Stimulated activated CD4-positive, alpha-beta T cell treated with anti-CD3 and anti-CD28 coated beads, Interleukin-12 subunit alpha, Interleukin-12 subunit beta, amount 100 ng/mL, for 4 hours (primary cell): ENCODE measurements at places on chromosomes 3 and 15.

- DNase-seq = peak; percentile 16
These were observed 12.7 kb downstream of the PLXND1 start for GRCh38 chr3:129593595-129594339.

DNA sequence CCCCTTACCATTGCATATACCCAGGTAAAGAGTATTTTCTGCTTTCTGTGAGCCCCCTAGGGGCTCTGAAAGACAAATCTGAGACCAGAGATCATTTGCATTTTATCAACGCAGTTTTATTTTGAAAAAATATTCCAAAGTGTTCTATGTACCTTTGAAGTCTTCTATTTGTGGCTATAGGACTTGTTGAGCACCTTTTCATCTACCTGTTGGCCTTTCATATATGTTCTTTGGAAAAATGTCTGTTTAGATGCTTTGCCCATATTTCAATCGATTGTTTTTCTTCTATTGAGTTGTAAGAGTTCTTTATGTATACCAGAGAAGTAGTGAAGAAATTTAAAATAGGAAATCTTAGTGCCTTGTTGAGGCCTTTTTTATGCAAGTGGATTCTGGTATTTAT, 94.0 kb downstream of the LRRC28 start:
- DNase-seq = no peak

DNA sequence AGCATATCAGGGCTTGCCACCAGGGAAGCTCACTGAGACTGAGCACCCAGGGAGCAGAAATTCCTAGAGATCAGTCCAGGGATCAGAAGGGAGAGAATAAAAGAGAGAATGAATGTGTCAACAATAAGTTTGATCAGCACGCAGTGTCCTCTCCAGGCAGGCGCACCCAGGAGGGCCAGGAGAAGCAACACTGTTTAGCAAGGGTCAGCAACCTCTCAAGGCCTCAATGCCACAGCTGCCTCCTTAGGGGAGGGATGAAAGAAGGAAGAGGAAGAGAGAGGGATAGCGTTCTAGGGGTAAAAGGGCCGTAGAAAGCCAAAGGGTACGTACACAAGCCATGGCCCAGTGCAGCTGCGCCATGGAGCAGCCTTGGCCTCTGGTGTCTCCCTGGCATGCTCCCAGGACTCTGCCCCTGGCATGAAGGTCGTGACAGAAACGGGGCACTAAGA, 399.8 kb downstream of the SHQ1 start:
- DNase-seq = no peak

- DNase-seq = no peak
These were observed 7.5 kb downstream of the PLIN1 start for GRCh38 chr15:89671687-89672086.

GRCh38 chr3:72665701-72666446, 182.4 kb downstream of the SHQ1 start:
- peak; percentile 53 for DNase-seq

GRCh38 chr3:128706086-128706615, 19.8 kb upstream of the RAB7A start:
- no peak for DNase-seq

DNA sequence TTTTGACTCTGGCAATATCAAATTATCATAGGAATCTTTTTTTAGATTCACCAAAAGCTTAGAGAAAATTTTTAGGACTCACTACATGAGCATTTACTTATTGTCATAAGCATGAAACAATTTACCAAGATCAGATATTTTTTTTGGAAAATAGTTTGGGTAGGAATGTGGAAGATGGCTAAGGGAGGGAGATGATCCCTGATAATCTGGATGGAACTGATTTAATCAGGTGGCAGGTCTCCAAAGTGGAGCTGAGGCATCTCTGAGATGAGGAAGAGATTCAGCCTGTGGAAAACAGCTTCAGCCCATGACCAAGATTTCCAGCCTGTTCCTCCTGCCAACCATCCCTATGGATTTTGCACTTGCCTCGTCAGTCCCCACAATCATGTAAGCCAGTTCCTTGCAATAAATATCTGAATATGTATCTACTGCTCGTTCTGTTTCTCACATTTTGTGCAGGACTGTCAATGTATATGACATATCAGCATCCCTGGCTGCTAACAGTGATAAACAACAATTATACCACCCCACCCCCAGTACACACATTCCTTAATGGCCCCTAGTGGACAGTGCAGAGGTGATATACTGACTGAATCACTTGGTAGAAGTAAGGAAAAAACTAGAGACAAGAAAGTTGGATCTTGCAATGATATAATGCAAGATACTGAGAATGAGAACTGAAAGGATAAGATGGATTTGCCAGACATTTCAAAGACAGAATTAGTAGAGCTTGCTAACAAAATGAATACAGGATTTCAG, 183.8 kb downstream of the NEK10 start:
- no peak for DNase-seq

GRCh38 chr15:79132770-79133169, 42.2 kb upstream of the RASGRF1 start:
- DNase-seq = no peak

DNA sequence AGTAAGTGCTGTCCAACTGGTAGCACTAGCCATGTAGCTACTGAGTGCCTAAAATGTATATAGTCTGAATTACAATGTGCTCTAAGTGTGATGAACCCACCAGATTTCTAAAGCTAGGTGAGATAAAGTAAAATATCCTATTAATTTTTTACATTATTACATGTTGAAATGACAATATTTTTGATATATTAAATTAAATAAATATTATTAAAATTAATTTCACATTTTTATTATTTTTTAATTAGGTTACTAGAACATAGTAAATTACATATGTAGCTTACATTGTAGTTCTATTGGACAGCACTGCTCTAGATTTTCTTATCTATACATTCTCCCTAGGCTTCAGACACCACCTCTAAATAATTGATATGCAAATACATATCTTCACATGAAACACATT, 9.2 kb upstream of the OR5K1 start:
- no peak for DNase-seq

GRCh38 chr3:64151342-64151871, 73.9 kb downstream of the PRICKLE2 start:
- no peak for DNase-seq

- DNase-seq = no peak
These were observed 15.5 kb upstream of the PLA2G4E start for GRCh38 chr15:42036112-42036905.

DNA sequence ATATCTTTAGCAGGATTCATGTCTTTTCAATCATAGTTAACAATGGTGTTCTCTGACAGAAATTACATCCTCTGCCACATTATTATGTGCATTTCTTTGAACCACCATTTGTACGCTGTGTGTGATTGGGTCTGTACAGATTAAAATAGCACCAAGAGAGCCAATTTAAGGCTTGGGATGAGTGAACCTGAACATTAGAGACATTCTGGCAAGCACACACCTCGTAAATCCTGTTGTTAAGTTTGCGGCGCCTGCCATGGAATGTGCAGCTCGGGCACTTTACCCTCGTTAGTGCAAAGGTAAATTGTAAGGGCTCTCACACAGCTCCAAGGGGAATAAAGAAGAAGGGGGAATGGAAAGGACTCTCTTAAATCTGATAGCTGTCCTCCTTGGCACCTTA, 482.4 kb upstream of the DPPA4 start:
- no peak for DNase-seq

- DNase-seq = peak; percentile 13
These were observed 1.3 kb downstream of the SMC4 start for GRCh38 chr3:160400702-160401150.

DNA sequence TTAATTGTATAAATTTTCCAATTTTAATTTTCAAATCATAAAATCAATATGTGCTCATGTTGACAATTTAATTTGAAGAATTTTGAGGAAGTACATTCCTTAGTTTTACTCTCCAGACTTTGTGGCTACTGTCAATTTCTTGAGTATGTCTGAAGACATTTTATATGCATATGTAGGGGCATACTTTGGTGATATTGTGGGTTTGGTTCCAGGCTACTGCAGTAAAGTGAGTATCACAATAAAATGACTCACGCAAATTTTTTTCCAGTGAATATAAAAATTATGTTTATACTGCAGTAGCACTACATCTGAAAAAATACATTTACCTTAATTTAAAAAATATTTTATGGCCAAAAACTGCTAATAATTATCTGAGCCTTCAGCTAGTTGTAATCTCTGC, 123.2 kb upstream of the PLCL2 start:
- DNase-seq = no peak

GRCh38 chr3:112894258-112894657, 47.6 kb upstream of the CD200R1L start:
- DNase-seq = no peak

DNA sequence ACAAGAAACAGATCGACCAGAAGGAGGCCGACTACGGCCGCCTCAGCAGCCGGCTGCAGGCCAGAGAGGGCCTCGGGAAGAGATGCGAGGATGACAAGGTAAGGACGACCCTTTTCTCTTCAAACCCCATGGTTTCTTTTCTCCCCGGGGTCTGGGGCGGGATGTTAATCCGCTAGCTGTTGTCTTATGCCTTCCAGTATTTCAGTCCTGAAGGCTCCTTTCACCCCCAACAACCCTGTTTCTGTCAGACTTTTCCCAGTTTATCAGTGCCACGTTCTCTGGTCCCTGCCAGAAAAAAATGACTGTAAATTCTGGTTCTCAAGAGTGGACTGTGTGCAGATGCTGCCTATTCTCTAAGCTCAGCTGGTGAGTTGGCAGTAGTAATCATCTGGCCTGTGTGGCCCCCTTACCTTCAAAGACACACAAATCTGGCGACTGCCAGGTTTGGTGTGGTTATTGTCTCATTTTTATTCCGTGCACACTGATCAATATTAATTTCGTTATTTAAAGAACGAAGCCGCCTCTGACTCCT, 806 bp downstream of the GOLM2 start:
- no peak for DNase-seq

- no peak for DNase-seq
These were observed 23.7 kb downstream of the PHLDB2 start for GRCh38 chr3:111882799-111883198.

GRCh38 chr3:159593927-159594605, 394.6 kb upstream of the IL12A start:
- no peak for DNase-seq

- no peak for DNase-seq
These were observed 42.9 kb upstream of the APH1B start for GRCh38 chr15:63234451-63234870.

DNA sequence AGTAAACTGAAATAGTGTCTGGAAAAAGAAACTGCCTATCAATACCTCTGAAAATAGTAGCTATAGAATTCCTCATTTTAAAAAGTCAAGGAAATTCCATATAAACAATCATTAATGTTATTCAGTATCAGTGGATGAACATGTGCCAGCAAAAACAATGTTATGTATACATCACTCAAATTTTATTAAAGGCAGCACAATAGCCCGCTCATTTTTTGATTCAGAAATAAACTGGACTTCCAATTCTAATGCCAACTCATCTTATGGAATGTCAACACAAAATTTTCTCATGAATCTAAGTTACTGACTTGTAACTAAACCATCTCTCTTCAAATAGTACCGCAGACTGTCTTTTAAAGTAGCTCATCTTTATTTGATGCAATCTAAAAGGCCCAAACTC, 19.0 kb downstream of the THBS1 start:
- no peak for DNase-seq

GRCh38 chr3:49530231-49530630, 24.0 kb upstream of the BSN start:
- no peak for DNase-seq

- no peak for DNase-seq
These were observed 70.8 kb downstream of the RAP2B start for GRCh38 chr3:153232851-153233271.

GRCh38 chr3:64187065-64187959, 38.0 kb downstream of the PRICKLE2 start:
- DNase-seq = no peak

- DNase-seq = no peak
These were observed 44.4 kb upstream of the TEX9 start for GRCh38 chr15:56320861-56321260.

DNA sequence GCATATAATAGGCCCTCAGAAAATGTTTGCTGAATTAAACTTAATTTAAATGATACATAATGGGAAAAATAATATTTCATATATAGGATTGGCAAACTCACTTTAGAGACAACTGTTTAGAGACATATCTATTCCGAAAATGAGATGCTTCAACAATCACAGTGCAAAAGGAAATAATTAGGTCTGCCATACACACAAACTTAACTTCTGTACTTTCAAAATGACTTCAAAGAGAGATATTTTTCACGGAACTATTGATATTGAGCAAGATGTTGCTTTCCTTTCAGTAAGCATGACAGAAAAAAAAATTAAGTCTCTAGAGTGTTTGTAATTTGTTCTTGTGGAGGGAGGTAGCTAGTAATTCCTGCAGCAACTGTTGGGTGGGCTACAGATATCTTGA, 769.5 kb downstream of the TUSC7 start:
- no peak for DNase-seq

DNA sequence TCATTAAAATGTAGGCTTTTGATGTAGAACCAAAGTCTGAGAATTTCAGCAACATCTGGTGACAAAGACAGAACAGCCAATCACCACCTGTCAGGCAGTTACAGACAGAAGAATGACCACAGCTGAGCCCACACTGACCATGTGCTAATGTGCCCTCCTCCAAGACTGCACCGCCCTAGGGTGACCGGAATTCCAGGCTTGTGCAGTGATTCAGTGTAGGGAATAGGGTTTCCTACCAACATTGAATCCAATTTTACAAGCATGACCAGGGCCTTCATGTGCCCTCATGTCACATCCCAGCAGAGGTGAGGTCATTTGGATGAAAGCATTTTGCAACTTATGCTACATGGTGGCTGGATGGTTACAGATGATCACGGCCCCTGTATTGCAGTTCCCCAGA, 412.5 kb downstream of the SOX2 start:
- DNase-seq = no peak

GRCh38 chr3:55407426-55407820, 79.7 kb downstream of the WNT5A start:
- DNase-seq = no peak

DNA sequence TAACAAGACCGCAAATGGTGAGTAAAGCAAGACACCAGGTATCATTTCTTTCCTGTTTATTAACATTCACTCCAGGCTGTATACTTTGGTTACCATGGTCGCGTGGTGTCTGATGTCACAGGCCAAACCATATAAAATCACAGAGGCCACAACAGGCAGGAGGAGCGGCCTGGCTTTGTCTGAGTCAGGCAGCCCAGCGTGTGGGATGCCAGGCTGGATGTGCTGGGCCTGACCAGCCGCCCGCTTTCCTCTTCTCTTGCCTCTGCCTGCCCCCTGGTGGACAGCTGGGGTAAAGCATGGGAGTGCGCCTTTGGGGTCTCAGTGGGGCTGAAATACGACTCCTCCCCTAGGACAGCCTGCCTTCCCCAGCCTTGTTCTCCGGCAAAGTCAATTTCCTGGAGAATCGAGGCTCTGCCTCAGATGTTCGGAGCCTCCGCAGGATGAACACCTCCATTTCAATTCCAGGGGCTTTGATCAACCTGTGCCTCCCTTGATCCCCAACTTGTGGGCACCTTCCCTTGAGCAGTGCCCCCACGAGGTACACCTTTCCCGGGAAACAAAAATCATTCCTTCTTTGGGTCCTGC, 78.2 kb downstream of the CCNL1 start:
- DNase-seq = peak; percentile 84

- DNase-seq = no peak
These were observed 26.9 kb upstream of the ZBBX start for GRCh38 chr3:167406876-167407492.

- no peak for DNase-seq
These were observed 222.5 kb downstream of the NR2F2 start for GRCh38 chr15:96553006-96553405.
